ENCODE measurements at places on chromosomes 7 and 10.

DNA sequence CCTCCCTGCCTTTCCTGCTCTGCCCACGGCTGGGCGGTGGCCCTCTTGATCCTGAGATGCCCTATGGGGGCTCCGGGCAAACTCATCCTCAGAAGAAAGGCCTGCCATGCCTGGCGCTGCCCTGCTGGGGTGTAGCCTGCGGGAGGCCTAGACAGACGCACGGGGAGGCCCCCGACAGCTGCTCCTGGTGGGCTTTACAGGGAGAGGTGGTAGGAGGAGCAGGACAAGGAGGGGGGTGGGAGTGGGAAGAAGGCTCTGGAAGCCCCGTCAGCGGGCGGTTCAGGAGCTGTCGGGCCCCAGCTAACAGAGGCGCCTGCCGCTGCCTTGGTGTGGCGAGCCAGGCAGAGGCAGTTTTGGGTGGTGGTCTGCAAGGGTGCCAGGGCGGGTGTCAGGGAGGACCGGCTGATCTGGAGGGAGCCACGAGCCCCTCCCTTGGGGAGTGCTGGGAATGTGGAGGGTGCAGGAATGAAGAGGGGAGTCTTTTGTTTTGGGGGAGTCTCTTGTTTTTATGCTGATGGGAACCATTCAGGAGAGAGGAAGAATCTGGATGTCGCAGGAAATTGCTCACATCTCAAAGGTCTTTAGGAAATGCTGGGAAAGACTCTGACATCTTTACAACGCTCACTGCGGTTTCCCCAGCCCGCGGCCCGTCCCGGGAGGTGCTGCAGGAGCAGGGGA is 63.5 kb downstream of the CFAP46 start:
- no peak for DNase-seq

GRCh38 chr7:138076196-138076595 is at the start of gene AKR1D1:
Gene AKR1D1 (plus strand): TSS chr7:138076459. CDS start chr7:138076519, 60 bp downstream.
- DNase-seq = no peak

- DNase-seq = peak; percentile 16
These were observed 10.1 kb downstream of the ABCB1 start for GRCh38 chr7:87590578-87590977.

- DNase-seq = no peak
These were observed 46.9 kb downstream of the CDK14 start for GRCh38 chr7:90642978-90643377.

DNA sequence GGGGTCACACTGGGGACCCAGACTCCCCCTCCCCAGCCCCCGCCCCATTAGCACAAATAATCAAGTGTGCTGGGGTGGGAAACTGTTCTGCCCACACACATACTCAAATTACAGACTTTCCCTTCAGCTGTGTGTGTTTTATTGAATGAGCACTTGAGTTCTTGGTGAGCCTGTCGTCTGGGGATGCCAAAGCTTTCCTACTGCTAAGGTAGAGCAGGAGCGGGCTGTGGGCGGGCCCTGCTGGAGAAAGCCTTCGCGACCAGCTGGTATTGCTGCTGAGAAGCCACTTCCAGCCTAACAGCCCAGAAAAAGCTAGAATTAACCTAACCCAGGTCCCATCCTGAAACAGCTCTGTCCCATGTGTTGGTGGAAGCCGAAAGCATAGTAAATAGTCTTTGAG is 87.0 kb upstream of the KMT2E start:
- no peak for DNase-seq

GRCh38 chr7:27151931-27152815 is at the start of gene HOXA3:
Gene HOXA3 (minus strand): TSS chr7:27152583. CDS start chr7:27110640, 41,943 bp downstream.
- DNase-seq = no peak

GRCh38 chr7:129376778-129377700 is 57.2 kb upstream of the STRIP2 start:
- peak; percentile 10 for DNase-seq

- no peak for DNase-seq
These were observed 253.1 kb downstream of the PTEN start for GRCh38 chr10:88116481-88116880.

DNA sequence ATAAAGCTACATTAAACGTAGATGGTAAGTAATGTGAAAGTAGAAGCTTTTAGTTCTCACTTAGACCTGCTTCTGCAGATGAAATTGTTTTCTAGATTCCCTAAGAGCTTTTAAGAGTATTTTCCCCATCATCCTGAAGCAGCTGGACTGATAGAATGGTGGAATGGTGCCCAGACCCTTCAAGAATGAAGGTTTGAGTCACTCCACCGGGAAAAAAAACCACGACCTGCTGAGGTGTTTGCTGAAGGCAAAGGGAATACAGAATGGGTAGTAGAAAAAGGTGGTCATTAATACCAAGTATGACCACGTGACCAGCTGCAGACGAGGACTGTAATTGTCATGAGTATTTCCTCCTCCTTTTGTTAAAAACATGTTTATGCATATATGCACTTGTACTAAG is 79.2 kb upstream of the PTPRZ1 start:
- no peak for DNase-seq

GRCh38 chr10:75431180-75432111 is at the start of gene LRMDA:
Gene LRMDA (plus strand): TSS chr10:75431624.
- no peak for DNase-seq

- no peak for DNase-seq
These were observed 3.1 kb downstream of the PTF1A start for GRCh38 chr10:23194966-23195845.

GRCh38 chr7:23405240-23405618 is 65.1 kb downstream of the IGF2BP3 start:
- DNase-seq = no peak

DNA sequence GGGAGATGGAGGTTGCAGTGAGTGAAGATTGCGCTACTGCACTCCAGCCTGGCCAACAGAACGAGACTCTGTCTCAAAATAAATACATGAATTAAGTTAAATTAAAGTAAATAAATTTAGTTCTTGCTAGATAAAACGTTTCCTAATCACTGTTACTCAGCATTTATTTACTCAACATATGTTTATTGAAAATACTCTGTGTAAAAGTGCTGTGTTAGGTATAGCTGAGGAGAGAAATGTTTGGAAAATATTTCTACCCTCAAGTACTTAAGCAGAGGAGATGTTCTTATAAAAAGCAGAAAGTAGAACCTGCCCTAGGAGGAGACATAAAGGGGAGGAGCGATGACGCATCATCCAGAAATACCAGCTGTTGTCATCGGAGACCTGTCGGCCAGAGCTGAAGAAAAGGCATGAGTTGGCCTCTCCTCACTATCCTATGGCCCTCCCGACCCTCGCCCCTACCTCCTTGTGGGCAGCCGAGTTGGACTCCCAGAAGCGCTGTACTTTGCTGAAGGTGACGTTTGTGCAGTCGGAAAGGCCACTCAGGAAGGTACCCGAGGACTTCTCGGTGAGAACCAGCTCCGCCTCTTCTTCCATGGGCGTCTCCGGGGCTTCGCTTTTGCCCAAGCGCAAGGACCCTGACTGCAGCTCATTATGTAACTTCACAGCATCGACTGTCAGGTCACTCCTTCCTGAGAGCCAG is 1.1 kb downstream of the RRP12 start:
- DNase-seq = peak; percentile 51

- no peak for DNase-seq
These were observed 46.1 kb upstream of the SLC35B4 start for GRCh38 chr7:134362587-134363483.

GRCh38 chr7:205115-206010 is 13.0 kb downstream of the FAM20C start:
- no peak for DNase-seq

GRCh38 chr7:26398427-26398755 is 106.7 kb downstream of the SNX10 start:
- DNase-seq = no peak

Measured in CD4-positive, alpha-beta T cell treated with Interleukin-21 for 1 hour (primary cell).